NCI-H1694 treated with DMSO at 0.1 percent for 48 hours (cell line): ENCODE measurements at places on chromosomes 16 and 17.

DNA sequence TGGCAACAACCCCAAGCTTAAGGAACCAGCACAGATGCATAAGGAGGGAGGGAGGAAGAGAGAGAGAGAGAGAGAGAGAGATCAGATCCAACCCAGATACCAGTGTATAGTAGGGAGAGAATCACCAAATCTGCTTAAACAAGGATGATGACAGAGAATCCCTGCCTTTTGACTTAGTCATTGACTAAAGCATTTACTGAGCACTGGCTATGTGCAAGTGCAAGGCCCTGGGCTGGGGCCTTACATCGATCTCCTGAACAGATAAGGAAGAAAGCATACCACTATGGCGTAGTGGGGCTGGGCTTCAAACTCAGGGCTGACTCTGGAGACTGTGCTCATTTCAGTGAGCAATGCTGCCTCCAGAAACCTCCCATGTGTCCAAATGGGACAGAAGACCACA is 15.8 kb downstream of the TSNAXIP1 start:
- no peak for DNase-seq

DNA sequence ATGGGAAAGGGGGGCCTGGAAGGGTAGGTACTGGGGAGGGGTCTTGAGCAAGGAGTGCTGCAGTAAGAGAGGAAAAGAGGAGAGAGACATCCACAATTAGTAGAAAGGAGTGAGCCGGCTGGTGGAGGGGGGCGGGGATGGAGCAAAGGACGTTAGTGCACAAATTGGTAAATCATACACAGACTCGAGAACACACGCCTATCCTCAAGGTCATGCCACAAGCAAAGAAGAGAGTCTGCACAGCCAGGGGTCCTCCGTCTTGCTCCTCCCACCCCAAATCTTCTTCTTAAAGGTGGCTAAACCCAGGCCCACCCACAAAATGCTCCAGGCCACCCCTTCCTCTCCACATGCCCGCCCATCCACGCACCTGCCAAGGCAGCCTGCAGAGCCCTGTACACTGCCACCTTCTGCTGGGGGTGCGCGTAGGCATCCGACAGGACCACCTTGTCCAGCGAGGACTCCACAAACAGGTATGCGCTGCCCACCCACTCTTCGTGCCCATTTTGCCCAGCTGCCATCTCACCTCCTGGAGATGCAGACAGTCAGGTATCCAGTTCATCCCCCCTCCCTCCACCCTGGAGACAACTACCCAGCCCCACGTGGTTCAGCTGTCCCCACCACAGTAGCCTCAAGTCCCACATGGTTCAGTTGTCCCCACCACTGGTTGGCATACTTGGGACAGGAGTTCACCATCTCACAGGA is 3.4 kb downstream of the TRADD start:
- DNase-seq: no peak

GRCh38 chr16:47016700-47017133 is 43.2 kb upstream of the DNAJA2 start:
- DNase-seq: no peak

GRCh38 chr16:23914946-23915530 is 79.3 kb downstream of the PRKCB start:
- DNase-seq: no peak

DNA sequence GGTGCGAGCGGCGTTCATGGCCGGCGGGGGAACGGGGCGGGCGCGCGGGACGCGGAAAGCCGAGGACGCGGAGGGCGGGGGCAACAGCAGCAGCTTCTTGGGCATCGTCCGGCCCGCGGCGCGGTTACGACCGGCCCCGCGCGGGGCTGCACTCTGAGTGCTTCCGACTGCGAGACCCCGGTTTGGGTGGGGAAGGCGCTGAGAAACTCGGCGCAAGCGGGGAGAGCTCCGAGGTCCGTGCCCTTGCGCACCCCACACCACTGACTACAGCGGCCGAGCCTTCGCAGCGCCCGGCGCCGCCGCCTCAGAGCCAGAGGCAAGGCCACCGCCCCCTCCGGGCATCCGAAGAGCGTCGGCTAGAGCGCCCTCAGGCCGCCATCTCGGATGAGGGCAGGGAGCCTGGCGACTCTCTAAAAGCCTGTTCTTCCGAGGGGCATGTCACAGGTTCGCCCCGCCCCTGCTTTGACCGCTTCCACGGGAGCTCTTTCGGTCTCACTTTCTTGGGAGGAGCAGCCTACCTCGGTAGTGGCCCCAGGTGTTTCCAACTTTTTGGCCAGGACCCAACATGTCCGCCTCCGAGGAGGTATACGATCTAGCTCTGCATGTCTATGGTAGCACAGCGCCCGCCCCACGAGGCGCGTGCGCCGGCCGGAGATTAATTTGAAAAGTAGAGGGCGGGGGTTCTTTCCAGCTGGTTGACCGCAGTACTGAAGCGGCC is at the start of gene PRPSAP1:
Gene PRPSAP1 (minus strand): TSS at position 318 of the 718 bp plus-strand sequence. CDS start 213 bp downstream, at position 105.
- DNase-seq: peak; percentile 97

DNA sequence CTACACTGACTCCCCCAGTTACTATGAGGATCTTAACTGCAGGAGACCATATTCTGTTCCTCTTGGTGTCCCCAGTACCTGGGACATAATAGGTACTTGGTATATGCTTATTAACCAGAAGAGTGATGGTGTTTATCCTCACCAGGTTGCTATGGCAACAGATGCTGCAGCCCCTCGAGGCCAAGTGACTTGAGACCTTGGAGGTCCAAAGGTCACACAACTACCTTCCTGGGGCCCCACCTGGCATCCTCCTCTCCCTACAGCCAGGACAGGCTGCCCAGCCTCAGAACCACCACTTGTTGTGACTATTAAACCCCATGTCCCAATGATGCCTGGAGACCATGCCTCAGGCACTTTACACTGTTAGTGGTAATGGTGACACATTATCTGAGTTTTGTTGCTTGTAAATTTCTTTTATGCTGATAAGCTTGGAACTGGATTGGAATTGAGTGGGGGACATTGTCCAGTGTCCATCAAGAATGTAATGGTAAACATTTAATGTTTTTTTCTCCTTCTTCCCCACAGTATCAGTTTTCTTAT is 189.4 kb downstream of the CCDC182 start:
- no peak for DNase-seq

GRCh38 chr17:61009663-61010062 is 332.0 kb downstream of the BCAS3 start:
- DNase-seq: peak; percentile 44

DNA sequence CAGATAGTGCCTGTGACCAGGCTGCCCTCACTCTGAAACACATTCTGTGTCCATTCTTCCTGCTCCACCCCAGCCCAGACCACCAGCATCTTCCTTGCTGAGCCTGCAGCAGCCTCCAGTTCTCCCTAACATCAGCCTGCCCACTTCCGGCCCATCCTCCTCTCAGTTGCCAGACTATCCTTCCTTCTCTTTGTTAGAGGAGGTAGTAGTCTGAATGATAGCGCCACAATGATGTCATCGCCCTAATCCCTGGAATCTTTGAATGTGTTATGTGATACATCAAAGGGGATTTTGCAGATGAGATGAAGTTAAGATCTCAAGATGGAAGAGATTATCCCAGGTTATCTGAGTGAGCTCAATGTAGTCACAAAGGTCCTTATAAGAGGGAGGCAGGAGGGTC is 3.2 kb upstream of the ZDHHC1 start:
- no peak for DNase-seq

GRCh38 chr16:10850478-10850850 is 26.5 kb upstream of the CIITA start:
- no peak for DNase-seq

DNA sequence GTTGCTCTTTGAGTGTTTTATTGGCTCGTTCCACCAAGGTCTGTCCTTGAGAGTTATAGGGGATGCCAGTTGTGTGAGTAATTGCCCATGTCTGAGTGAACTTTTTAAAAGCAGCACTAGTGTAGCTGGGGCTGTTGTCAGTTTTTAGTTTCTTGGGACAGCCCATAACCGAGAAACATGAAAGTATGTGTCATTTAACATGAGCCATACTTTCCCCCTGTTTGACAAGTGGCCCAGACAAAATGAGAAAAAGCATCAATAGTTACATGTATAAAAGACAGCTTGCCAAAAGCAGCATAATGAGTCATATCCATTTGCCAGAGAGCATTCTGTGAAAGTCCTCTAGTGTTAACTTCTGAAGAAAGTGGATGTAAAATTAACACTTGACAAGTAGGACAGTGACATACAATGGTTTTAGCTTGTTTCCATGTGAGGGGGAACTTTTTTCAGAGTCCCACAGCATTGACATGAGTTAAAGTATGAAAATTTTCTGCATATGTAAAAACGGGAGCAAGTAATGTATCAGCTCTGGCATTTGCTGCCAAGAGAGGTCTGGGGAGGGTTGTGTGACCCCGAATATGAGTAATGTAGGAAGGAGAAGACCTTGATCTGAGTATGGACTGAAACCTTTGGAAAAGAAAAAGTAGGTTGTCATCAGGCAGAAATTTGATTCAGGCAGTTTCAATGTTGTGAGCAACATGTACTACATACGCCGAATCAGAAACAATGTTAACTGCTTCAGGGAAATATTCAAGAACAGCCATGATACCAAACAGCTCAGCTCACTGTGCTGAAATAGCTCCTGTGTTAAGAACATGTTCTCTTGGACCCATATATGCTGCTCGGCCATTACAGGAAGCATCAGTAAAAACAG is 56.8 kb upstream of the ARL4D start:
- no peak for DNase-seq

DNA sequence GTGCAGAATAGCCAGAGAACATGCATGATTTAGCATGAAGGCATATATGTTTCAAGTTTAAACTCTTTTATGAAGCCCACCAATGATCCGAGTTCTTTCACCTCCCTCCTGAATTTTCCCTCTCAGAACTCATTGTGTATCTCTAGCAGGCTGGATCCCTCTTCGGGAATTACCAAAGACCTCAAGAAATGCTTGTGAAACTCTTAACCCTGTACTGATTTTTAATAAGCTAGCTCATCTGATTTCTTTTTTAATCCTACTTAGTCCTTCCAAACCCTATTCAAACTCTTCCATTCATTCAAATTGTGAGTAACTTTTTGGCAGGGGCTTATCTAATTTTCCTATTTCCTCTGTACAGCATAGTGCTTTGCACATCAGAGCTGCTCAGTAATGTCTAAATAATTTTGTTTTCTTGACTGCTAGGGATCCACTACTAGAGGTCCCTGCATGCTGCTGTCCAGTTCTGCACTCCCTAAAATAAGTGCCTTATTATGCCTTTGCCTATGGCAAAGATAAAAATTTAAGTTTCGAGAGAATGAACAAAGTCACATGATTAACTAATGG is 723.8 kb downstream of the CDH11 start:
- no peak for DNase-seq

GRCh38 chr16:10577305-10578202 is 2.8 kb downstream of the EMP2 start:
- DNase-seq: no peak

DNA sequence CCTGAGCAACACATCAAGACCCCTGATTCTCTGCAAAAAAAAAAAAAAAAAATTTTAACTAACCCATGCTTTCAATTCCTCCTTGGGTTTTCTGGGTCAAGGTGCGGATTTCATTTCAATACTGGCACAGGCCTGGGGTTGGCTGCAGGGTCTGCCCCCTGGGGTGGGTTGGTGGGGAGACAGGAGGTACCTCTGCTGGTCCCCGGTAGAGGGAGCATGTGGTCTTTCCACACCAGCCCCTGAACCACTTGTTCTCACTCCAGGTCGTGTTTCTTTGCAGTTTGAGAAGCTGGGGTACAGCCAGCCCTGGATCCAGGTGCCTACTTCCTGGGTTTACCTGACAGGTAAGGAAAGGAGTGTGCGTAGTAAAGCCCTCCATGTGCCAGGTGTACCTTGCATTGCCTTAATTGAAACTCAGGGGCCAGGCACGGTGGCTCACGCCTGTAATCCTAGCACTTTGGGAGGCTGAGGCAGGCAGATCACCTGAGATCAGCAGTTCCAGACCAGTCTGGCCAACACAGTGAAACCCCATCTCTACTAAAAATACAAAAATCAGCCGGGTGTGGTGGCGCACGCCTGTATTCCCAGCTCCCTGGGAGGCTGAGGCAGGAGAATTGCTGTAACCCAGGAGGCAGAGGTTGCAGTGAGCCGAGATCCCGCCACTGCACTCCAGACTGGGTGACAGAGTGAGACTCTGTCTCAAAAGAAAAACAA is 21.8 kb downstream of the SDR42E2 start:
- no peak for DNase-seq

- peak; percentile 9 for DNase-seq
Measured at GRCh38 chr16:13866073-13866472, 53.9 kb upstream of the ERCC4 start.

DNA sequence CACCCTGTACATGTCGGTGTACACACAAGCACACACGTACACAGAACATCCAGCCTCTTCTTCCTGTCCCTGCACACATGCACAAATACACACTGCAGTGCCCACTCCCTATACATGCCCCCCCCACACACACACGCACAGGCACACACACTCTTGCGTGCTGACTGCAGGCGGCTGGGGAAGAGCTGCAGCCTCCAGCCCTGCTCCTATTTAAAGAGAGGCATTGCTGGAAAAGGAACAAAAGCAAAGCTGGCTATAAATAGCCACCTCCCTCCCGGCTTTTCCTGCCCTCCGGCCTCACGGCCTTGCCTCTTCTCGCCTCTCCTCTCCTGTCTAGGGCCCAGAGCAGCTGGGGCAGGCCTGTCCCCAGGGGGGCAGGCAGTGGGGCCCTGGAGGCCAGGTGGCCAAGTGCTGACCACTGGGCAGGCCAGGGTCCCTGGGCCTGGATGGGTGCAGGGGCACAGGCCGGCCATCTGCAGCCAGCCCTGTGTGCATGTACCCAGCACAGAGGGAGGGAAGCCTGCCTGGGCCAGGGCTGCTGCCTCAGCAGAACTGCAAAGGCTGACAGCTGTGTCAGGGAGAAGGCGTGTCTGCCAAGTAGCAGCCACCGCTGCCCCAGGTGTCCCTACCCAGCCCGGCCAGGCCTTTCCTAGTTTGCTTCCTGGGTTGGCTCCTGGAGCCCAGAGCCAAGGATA is 25.4 kb downstream of the RTN4RL1 start:
- DNase-seq: peak; percentile 49

GRCh38 chr17:45923511-45924268 is 29.3 kb downstream of the MAPT start:
- peak; percentile 35 for DNase-seq

GRCh38 chr16:48535831-48536613 is 74.0 kb downstream of the N4BP1 start:
- DNase-seq: no peak

GRCh38 chr16:30903002-30903401 is 6.6 kb downstream of the CTF1 start:
- DNase-seq: no peak

DNA sequence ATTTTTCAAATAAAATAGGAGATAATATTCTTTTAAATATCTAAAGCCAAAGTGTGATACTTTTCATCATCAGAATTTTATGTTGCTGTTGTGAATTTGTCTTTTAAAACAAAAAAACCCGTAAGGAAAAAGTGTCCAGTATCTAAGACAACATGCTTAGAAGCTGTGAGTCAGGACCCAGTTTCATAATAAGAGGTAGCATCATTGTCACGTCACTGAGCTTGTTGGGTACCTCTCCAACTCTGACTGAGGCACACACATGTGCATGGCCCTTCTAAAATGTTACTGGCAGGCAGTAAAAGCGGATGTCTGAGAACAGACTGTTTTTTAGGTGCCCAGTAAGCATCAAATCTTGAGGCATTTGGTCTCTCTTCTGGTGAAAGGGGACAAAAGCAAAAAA is 2.5 kb downstream of the CIAPIN1 start:
- no peak for DNase-seq

GRCh38 chr17:47204722-47205418 is 4.3 kb upstream of the MYL4 start:
- DNase-seq: peak; percentile 8

- peak; percentile 13 for DNase-seq
Measured at GRCh38 chr17:1714427-1714979, 4.3 kb upstream of the TLCD2 start.
